Cerebellar cortex (tissue), 1 donor: ENCODE measurements at places on chromosomes 7 and 10.

- DNase-seq = no peak
Measured at GRCh38 chr10:59125666-59126065, 50.8 kb upstream of the PHYHIPL start.

DNA sequence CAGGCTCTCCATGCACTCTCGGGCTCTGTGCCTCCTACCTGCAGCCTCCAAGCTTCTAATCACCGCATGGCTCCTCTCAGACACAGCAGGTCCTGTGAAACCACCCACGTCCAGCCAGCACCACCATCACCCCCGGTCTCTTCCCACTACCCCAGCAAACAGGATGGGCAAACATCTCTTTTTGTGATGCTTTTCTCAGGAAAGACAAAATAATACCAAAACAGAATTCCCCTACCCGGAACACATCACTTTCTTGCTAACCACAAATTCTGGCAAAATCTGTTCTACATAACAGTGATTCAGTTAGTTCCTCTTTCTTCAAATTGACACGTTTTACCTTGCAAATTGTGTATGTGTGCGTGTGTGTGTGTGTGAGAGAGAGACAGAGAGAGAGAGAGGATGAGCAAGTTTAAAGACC, 6.5 kb downstream of the SNX8 start:
- DNase-seq = no peak

DNA sequence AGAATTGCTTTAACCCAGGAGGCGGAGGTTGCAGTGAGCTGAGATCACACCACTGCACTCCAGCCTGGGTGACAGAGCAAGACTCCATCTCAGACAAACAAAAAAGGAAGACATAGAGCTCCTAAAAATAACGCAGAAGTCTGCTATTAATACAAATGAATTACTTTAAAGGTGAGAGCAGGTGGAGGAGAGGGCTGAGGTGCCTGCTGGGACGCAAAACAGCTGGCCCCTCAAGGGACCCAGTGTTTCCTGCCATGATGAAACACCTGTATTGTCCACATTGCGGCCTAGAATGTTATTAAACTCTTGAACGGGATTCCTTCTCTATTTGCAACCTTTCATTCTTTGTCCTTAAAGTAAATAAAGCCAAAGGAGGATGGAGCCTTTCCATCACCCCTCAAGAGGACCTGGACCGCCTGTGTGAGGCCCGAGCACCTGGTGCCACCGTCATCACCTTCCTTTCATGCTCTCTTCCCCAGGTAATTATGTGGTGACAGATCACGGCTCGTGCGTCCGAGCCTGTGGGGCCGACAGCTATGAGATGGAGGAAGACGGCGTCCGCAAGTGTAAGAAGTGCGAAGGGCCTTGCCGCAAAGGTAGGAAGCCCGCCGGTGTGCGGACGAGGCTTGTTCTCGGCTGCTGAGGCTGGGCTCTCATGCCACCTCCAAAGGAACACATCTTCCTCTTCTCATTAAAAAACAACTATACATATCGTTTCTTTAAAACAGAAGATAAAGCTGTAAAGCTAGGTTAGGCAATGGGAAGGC, 136.7 kb downstream of the EGFR start:
- DNase-seq = no peak

DNA sequence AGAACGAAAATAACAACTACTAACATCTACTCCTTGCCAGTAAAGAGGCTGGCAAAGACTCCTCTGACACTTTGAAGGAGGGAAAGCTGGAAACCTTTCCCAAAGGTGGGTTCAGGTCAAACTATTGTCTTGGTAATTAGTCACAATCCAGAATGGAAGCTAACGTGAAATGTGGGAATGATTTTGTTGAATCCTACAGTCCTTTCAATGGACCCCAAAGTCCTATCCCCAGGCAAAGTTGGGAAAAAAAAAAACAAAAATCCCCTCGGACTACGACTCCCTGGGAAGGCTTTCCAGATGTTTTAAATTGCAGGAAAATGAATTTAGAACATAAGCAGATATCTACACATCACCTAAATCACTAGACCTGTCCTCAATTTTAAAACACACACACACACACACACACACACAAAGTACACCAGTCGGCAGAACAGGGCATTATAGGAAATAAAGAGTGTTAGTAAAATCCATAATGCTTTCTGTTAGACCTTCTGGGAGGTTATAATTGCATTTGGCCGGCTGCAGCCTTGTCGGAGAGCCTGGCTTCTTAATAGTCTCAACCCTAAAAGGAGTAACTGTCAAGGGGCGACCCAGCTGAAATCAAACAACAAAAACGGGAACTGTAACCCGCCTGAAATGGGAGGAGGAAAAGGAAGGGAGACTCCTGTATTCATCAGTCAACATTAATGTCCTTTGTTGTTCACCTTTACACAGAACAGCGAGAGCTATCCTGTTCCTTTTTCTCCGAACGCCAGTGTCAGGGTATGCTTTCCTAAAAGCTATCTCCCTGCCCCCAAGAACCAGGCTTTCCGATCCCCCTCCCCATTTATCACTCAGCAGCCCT, 1.5 kb downstream of the DOCK4 start:
- peak; percentile 46 for DNase-seq

DNA sequence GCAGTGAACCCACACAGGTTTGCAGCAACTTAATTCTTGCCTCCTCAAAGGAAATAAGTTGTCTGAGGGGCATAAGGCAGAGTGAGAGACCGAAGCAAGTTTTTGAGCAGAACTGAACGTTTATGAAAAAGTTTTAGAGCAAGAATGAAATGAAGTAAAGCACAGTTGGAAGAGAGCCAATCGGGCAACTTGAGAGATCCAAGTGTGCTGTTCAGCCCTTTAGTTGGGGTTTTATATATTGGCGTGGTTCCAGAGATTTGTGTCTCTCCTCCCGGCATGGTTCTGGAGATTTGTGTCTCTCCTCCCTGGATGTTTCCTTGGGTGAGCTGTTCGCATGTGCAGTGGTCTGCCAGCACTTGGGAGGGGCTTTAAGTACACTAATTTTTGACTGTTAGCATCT, 141.4 kb upstream of the DGKB start:
- DNase-seq = no peak

DNA sequence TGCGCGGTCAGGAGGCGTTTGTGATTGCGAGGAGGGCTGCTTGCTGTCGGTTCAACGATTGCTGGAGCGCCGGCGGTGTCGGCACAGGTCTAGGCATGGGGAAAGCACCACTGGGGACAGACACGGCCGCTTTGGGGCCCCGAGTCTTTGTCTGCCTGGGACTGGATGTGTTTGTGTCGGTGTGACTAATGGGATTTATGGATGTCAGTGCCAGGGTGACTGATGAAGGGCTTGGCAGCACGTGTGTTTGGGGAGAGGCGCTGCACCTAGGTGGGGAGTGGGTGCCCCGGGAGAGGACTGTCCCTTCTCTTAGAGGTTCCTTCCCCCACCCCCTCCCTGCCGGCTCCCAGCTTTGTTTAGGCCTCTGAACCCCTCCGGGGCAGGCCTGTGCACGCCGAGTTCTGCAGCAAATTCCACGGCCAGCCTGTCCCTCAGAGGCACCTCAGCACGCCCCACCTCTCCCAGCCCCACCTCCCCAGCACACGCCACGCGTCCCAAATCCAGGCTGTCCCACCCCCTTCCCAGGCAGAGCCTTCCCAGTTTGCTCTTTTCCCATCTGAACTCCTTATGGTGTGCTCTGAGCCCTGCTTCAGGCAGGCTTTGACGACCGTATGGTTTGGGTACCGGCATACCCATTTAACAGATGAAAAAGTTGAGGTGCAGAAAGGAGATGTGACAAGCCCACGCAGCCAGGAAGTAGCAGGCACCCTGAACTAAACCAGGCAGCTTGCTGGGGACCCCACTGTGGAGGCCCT, 6.4 kb upstream of the TNRC18 start:
- peak; percentile 61 for DNase-seq

DNA sequence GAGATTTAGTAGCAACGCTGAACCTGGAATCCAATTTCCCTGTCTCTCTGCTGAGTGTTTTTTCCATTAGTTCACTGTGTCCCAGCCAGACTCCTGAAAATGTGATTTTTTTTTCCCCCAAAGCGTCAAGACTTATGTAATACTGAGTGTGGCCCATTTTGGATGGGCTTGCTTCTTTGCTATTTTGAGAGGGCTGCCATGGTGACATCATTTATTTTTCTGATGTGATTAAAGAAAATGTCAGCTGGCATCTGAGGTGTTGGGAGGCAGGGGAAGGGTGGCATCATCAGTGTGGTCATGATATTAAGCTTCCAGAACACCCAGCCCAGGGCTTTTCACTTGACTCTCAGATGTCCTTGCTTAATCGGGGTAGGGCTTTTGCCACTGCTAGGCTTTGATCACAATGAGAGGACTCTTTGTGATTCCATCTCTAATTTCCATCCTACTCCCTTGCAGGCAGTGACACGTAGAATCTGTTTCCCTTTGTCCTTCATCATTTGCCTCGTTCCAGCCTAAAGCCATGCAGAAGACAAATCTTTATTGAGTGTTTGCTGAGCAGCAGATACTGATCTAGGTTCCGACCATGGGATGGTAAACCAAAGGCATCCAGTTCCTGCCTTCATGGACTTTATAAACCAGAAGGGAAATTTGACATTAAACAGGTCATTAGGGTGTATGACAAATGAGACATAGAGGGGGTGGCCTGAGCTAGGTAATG, 7.4 kb downstream of the ZNF365 start:
- DNase-seq = peak; percentile 72

DNA sequence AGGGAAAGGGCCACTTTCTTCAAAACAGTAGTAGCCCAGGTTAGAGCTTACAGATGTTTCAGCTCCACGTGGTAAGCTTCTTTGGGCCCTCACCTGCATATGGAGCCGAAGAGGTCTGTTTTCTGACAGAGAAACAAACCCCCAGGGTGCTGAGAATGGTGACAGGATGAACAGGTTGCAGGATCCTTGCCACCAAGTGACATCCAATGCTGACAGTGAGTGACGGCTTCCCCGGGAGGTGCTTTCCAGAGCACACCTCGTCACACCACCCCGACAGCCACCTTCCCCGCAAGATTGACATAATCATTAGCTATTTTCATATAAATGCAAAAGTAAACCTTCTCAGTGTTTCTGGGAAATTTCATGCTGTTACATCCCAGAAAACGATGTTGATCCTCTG, 109.3 kb upstream of the BTBD16 start:
- DNase-seq = no peak

GRCh38 chr10:113052076-113052830, 102.2 kb downstream of the TCF7L2 start:
- peak; percentile 17 for DNase-seq

GRCh38 chr10:127715782-127716378, 21.1 kb upstream of the FOXI2 start:
- DNase-seq = peak; percentile 47

DNA sequence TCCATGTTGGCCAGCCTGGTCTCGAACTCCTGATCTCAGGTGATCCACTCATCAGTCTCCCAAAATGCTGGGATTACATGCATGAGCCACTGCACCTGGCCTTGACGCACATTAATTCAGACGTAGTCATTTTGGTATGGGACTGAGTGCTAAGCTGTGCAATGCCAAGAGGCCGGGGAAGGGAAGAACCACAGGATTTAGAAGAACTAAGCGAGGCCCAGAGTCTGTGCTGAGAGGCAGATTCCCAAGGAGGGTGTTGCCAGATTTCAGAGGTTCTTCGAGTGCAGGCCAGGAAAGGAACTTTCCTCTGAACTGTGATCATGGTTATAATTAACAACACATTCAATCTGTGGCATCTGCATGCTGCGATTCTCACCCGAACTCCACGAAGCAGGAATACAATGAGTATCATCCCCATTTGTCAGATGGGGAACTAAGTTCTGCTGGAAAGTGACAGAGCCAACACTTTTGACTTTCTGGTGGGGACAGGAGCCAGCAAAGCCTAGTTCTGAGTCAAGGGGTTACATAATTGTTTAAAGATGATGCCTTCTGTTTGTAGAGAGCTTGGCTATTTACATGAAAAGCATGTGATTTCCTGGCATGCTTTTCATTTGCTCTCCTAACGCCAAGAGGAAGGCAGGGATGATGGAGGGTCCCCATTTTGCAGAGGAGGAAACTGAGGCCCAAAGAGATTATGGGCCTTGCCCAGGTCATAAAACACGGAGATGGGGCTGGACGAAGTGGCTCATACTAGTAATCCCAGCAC, 6.2 kb upstream of the ZAN start:
- no peak for DNase-seq

DNA sequence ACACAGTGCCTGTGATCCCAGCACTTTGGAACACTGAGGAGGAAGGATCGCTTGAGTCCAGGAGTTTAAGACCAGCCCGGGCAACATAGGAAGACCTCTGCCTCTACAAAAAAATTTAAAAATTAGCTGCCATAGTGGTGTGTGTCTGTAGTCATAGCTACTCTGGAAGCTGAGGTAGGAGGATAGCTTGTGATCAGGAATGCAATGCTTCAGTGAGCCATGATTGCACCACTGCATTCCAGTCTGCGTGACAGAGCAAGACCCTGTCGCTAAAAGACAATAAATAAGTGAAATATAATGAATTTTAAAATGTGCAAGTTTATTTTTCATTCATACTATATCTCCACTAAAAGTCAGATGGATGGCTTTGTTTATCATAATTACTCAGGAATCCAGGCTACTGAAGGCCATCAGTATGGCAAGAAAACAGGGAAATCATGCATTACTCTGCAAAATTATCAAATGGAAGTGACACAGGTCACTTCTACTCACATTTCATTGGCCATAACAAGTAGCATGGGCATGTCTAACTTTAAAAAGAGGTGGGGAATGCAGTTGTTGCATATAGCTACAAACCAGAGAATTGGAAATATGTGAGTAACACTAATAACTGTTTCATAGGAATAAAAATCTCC, 32.9 kb upstream of the FAM3C start:
- DNase-seq = no peak

DNA sequence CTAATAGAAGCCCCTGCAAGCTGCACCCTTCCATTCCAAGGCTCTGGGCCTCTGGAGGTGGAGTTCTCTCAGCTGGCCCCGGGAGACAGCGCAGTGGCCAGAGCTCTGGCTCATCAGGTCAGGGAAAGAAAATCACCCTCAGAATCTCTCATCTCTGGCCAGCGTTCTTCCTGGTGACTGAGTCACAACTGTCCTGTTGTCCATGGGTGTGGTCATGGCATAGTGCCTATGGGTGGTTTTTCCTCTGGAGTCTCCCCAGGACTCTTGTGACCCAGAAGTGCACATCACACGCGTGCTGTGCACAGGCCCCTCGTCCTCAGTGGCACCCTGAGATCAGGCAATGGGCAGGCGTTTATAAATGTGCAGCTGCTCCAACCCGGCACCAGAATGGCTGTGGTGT, 27.4 kb upstream of the FXYD4 start:
- no peak for DNase-seq

GRCh38 chr10:16773334-16773733, 43.9 kb downstream of the RSU1 start:
- peak; percentile 32 for DNase-seq

DNA sequence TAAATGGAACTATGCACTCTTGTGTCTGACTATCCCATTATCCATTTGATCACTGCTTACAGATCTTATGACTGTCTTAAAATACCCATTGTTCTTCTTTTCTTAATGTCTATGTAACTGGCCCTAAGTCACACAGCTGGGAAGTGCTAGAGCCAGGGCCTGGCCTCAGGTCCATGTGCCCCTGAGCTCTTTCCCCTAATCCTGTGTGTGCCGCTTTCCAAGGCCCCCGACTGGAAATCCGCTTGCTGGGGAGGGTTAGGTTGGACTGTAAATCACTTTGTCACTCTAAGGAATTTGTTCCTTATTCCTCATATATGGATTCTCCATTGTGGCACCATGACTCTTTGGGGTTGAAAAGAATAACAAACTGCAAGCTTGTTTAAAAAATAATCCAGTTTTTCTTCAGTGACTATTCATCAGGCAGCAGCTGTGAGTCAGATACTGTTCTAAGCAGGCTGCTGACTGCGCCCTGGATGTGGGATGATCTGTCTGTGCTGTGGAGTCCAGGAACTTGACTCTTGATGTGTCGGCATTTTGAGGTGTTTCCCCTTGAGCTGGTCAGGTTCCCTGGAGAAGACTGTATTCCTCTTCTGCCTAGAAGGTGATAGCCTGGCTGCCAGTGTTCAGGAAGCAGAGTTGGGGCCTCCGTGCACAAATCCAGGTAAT, 236.3 kb downstream of the SDK1 start:
- no peak for DNase-seq
